ENCODE measurements at places on chromosomes 5 and 9. TPM values are rescaled to one million over a fixed set of nuclear protein-coding genes. Genes with fewer than 3 reads are reported as not detected.

DNA sequence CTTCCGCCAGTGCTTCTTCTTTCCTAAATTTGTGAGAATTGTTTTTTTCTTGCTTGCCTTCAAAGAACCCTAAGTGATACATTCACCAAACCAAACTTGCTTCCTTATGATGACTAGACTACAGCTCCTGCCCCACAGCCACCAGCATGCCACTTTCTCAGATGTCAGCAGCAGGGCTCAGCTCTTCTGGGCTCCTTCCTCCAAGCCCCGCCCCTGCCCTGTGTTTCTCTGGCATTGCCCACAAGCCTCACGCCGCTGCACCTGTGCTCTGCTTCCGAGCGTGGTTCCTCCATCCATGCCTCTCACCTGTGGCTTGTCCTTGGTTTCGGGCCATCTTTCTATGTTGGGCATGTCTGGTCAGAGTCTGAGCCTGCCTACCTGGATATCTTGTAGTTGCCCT lies 10.6 kb downstream of the UNC5A start:
- DNase-seq = no peak

DNA sequence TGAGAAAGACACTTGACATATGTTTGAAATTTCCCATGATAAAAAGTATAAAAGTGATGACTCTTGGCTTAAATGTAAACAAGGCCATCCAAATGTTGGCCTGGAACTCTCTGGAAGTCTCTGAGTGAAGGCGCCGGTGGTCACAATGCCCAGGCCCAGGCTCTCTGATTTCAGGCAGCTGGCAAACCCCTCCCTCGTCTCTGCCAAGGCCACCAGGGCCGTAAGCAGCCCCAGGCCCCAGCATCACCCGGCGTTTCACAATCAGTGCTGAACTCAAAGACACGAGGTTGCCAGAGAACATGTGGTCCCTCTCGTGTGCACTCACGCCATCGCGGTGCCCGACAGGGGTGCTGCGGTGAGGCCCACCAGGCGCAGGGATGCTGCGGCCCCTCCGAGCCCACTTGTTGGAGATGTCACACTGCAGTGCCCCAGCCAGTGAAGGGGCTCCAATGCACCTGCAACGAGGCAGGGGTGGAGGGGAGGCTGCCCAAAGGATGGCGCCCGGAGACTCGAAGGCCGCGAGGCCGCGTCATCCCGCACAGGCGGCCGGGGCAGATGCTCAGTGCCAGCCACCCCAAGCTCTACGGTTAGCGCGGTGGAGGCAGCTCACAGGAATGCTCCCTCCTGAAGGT lies 15.0 kb downstream of the LPCAT1 start:
- peak; percentile 53 for DNase-seq

DNA sequence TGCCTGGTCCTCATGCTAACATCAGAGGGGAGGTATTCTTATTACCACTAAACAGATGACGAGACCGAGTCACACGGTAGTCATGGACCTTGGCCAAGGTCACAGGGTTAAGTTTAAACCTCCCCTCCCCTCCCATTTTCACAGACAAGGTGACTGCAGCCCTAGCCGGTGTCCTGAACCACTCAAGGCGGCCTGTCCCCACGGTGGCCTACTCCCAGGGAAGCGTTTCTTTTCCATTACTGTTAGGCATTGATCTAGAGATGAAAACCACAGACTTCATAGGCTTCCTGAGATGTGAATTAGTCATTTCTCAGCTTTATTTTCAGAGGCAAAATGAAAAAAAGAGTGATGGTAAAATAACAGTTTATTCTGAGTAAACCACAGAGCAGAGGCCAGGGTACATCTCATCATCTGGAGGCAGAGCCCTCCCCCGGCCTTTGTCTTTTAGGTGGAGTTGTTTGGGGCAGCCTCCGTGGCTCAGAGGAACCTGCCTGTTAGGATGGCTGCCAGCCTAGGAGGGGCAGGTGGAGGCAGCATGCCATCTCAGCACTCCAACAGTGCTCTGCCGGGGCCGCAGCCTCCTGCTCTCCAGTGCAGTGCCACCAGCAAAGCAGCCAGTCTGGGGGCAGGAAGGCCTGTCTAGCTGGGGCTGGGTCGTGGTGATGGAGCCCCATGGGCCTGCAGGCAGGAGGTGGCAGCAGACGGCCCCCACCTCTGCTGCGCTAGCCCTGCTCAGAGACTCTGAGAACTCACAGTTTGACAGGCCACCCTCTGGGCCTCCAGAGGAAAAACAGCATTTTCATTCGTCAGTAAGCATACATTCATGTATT lies 71.2 kb downstream of the RAPGEF1 start:
- no peak for DNase-seq

DNA sequence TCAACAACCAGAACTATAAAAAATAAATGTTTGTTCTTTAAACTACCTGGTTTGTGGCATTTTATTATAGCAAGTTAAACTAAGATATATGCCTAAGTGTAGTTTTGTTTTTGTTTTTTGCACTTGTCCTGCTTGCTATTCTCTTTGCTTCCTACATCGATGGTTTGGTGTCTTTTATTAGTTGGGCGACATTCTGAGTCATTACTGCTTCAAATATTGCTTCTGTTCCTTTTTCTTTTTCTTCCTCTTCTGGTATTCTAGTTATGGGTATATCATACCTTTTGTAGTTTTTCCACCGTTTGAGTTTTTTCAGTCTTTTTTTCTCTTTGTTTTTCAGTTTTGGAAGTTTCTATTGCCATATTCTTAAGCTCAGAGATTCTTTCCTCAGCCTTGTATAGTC lies 86.9 kb downstream of the MACIR start:
- no peak for DNase-seq

- DNase-seq = no peak
Observed at GRCh38 chr5:151179489-151179840, 21.9 kb upstream of the ANXA6 start.

DNA sequence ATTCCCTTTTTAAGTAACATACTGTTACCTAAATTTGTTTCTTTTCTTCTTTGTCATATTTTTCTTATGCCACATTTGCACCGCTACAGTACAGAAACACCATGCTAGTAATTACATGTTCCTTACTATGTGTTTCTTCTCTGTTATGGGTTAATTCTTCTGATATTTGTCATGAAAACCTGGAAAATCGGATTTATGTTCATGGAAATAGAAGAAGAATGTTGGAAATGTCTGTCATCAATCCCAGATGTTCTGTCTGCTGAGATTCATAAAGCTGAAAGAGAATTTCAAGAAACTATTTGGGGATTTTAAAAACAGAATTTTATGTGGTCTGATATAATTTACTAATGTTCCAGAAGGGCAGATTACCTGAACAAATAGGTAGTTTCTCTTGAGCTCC lies 305.2 kb upstream of the NREP start:
- no peak for DNase-seq

DNA sequence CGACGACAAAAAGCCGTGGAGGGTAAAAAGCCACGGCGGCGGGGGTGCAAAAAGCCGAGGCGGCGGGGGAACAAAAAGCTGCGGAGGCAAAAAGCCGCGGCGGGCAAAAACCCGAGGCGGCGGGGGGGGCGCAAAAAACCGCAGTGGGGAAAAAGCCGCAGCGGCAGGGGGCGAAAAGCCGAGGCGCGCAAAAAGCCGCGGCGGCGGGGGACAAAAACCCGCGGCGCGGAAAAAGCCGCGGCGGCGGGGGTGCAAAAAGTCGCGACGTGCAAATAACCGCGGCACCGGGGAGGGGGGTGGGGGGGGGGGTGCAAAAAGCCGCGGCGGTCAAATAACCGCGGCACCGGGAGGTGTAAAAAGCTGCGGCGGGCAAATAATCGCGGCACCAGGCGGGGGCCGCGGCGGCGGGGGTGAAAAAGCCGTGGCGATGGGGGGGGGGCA lies 511.5 kb downstream of the FOXD4L5 start:
- peak; percentile 8 for DNase-seq

GRCh38 chr9:71626395-71626794 lies 141.9 kb downstream of the CEMIP2 start:
- no peak for DNase-seq

- peak; percentile 43 for DNase-seq
Observed at GRCh38 chr9:134262035-134262434, 64.2 kb upstream of the RXRA start.

DNA sequence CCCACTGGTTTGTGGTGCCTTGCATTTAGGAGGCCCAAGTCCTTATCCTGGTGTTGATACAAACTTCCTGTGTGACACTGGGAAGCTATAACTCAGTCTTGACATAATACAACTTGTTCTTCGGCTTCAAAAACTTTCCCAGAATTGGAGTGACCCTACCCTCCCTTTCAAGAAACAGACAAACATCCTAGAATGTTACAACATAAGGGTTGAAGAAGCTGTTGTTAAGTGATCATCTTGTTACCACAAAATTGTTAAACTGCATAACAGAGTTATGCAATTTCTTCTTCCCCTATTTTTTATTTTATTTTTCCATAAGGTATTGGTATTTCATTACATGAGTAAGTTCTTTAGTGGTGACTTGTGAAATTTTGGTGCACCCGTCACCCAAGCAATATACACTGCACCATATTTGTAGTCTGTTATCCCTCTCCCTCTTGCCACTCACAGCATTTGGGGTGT lies 21.3 kb downstream of the TLR4 start:
- DNase-seq = no peak

DNA sequence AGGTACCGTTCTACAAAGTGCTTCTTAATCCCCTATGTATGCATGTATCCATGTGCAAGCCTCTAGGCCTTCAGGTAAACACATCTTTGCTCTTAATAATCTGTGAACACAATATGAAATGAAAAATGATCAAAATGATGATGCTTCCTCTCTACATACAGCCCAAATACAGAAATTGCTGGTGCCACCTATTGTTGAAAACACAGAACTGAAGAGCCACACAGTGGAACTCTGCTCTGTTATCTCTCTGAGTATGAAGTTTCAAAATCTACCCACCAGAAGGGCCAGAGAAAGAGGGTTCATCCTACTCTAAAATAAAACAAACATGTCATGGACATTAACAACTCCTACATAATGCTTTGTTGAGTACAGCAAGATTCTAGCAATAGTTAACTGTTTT lies 71.3 kb downstream of the GLIS3 start:
- no peak for DNase-seq

GRCh38 chr9:102237520-102237919 lies 499.1 kb upstream of the GRIN3A start:
- DNase-seq = no peak

GRCh38 chr9:133887540-133888047 lies 104.5 kb downstream of the VAV2 start:
- no peak for DNase-seq

- DNase-seq = no peak
Observed at GRCh38 chr9:127033061-127033460, 89.4 kb downstream of the ANGPTL2 start.

DNA sequence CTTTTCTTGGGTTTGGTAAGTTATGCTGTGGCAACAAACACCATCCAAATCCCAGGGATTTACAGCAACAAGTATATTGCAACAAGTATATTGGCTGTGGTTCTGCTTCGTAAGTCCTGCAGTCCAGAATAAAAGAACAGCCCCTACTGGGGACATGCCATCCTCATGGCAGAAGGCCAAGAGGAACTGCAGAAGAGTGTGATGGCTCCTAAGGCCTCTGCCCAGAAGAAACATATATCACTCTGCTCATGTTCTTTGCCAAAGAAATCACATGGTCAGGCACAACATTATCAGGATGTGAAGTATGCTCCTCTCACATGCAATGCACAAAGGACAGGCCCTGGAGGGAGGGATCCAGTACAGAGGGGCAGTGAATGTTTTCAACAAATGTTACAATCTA lies 159.6 kb upstream of the TAS2R1 start:
- no peak for DNase-seq

The DND1 gene
- 0.24 TPM for total RNA-seq

The OTP gene
- total RNA-seq = not detected

The IRGM gene
- not detected for total RNA-seq

The PCDHB8 gene
- 2.2 TPM for total RNA-seq

The NPR2 gene
- 25.2 TPM for total RNA-seq

The TOR4A gene
- total RNA-seq = 16.5 TPM
